ENCODE measurements at places on chromosomes 5 and 9.

GRCh38 chr5:140391312-140391711, 10.3 kb upstream of the ANKHD1 start:
- DNase-seq = no peak

- DNase-seq = no peak
These were observed 9.4 kb downstream of the PAM start for GRCh38 chr5:102764381-102765004.

GRCh38 chr9:111066468-111066867, 28.2 kb upstream of the LPAR1 start:
- no peak for DNase-seq

DNA sequence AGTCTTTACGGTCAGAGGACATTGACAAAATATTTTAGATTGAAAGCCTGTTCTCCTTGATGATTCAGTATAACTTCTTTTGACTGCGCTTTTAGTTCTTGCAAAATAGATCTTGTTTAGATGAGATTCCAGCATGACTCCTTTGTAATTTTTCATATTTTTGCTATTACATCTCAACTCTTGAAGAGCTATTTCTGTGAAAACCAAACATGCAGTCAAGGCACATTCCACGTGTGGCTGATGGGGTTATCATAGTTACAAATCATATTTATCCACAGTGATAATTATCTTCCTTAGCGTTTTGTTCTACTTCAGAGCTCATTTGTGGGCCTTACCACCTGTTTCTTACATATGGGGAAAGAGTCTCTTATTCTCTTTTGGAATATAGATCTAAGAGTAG, 238.8 kb upstream of the DMRT1 start:
- no peak for DNase-seq

GRCh38 chr9:33489066-33489465, 15.3 kb upstream of the NOL6 start:
- DNase-seq = no peak

DNA sequence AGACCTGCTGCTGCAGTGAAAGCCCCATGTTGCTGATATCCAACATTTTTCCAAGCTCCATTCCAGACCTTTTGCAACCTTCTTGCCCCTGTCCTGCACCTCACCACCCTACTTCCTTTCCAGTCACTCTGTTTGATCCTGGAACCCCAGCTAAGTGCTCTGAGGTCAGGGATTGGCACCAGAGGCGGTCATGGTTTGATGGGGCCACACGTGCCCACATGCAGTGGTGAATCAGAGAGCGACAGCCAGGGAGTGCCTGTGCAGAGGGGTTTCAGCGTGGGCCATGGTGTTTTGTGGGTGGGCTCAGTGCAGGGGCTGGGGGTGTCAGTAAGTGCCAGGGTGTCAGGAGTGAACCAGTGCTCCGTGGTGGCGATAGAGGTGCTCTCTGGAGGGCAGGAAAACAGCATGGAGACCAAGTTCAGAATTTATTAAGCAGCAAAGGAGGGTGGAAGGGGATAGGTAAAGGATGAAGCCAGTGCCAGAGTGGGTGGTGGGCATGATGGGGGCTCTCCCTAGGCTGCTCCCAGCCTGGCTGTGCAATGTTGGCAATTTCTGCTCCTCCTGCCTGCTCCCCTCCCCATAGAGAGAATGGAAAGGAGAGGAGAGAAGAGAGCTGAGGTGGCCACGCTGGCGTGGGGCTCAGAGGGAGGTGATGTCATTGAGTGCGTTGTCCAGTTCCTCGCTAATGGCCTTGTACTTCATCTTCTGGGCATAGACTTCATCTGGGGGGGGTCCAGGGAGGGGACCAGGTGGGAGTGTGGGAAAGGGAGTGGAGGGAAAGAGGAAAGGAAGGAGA, 7.0 kb downstream of the TPM2 start:
- no peak for DNase-seq

DNA sequence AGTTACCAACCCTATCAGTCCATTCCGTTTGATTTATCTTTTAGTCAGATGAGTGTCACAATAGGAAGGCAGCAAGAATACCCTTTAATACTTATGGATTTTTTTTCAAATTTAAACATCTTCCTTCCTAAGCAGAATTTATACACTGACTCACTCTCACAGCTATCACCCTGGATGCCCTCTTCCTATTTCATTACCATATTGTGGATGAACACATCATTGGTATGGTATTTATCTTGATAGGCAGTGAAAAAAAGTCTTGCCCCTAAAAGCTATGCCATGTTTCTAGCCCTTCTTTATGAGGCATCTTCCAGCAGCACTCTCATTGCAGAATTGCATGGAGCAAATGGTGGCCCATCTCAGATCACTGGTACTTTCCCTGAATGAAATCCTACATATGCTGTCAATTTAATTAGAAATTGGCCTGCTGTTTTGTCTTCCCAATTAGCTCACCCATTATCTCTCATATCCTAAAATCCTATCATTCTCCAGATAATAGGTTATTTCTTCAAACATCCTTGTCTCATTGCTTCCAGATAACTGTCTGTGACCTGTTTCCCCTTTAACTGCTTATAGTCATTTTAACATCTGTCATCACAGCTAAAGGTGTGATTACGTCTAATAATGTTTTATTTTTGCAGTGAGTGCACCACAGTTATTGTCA, 433.5 kb upstream of the POU5F2 start:
- no peak for DNase-seq

- no peak for DNase-seq
These were observed 29.1 kb downstream of the P4HA2 start for GRCh38 chr5:132198571-132198970.

- DNase-seq = no peak
These were observed 92.1 kb downstream of the VCAN start for GRCh38 chr5:83563631-83564030.

DNA sequence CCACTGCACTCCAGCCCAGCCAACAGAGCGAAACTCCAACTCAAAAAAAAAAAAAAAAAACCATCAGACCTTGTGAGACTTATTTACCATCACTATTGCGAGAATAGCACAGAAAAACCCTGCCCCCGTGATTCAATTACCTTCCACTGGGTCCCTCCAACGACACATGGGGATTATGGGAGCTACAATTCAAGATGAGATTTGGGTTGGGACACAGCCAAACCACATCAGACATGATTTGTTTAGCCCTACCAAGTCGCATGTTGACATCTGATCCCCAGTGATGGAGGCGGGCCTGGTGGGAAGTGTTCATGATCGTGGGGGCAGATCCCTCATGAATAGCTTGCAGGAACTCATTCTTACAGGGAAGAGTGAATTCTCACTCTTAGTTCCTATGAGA, 26.6 kb downstream of the MYO10 start:
- DNase-seq = no peak

- no peak for DNase-seq
These were observed 22.3 kb upstream of the DAB2 start for GRCh38 chr5:39447059-39447458.

DNA sequence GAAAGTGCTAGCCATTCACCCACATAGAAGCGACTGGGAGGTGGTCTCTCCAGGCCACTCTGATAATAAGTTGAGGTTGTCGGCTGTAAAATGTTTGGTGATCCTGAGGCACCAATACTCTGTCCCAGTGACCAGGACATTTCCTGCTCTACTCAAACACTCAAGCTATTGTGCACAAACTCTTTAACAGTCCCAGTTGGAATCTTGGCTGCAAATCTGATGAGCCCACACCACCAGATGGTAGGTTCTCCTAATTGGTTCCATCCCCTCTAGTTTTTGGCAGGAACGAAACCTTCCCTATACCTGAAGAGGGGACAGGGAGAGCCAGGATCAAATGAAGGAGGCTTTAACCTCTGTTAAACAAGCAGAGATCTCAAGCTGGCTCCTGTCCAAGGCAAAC, 14.3 kb downstream of the GRIA1 start:
- DNase-seq = no peak

Measured in stimulated activated CD4-positive, alpha-beta T cell treated with anti-CD3 and anti-CD28 coated beads, Interleukin-15, amount 100 ng/mL, for 1 hour (primary cell).